HL-60 (cell line): ENCODE measurements at places on chromosomes 16 and 17.
A peak's percentile ranks its signal among the peaks of the same experiment; 100 is the strongest.

GRCh38 chr16:87564524-87564778 lies 37.9 kb upstream of the JPH3 start:
- DNase-seq = no peak

- DNase-seq = no peak
Measured at GRCh38 chr16:55323637-55324271, at the start of gene IRX6. Gene IRX6 (plus strand): TSS chr16:55324203. CDS start chr16:55325092, 889 bp downstream.

- DNase-seq = no peak
Measured at GRCh38 chr16:57730771-57731730, 4.5 kb upstream of the KATNB1 start.

DNA sequence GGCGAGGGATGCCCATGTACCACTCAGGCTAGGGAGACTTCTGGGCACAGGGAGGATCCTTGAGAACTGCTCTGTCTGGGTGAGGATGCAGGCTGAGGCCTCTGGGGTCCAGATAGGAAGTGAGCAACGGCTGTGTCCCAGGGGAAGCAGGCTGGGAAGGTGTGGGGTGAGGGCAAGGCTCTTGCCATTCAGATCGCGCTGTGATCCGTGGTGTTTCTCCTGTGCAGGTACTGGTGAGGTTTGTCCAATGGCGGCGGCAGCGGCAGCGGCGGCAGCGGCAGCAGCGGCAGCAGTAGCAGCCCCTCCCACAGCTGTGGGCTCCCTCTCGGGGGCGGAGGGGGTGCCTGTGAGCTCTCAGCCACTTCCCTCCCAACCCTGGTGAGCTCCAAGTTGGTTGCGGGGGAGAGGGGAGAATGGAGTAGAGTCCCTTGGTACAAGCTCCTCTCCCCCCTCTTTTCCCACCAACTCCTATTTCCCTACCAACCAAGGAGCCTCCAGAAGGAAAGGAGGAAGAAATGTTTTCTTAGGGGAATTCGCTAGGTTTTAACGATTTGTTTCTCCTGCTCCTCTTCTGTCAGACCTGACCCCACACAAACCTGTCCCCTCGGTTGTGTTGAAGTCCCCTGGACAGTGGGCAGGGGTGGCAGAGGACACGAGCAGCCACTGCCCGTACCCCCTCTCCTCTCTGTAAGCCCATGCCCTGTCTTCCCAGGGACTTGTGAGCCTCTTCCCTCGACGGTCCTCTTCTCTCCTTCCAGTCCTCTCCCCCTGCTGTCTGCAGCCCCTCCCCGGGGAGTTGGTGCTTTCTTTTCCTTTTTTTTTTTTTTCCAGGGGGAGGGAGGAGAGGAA lies 1.9 kb upstream of the PRRT2 start:
- peak; percentile 64 for DNase-seq

GRCh38 chr17:40909755-40910154 lies 24.7 kb upstream of the KRT20 start:
- DNase-seq = no peak

DNA sequence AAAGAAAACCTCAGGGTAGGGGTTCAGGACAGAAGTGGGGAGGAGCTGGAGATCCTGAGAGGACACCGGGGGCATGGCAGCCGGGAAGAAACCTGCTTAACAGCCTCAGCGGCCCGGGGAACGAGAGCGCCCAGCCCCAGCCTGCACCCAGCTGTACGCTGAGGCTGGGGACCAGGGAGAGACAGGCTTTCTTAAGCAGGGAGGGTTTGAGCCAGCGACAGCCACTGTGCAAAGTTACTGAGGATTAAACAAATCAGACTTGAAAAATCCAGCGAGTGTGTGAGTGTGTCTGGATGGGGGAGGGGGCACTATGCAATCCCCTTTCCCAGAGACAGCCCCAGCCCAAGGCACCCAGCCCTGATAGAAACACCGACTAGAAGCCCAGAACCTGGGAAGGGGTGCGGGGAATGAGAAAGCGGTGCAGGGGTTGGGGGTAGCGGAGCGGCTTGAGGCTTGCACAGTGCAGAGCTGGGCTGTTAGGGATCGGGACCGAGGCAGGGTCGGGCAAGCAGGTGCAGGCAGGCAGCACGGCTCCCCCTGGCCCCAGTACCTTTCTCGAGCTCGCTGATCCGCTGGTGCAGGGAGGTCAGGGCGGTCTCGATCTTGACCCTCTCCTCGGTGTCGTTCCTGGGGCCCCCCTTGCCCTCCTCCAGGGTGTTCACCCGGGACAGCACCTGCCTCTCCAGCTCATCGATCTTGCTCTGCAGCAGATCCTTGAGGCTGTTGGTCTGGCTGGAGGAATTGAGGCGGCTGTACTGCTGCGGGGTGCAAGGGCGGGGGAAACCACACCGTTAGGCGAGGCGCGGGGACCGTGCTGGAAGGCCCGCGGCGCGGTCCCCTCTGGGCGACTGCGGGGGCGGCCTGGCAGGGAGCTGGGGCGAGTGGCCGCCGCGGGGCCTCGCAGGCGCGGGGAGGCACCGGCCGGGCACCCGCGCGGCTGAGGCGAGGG lies 1.2 kb downstream of the NPTX1 start:
- no peak for DNase-seq

- no peak for DNase-seq
Measured at GRCh38 chr16:87219287-87219909, 97.8 kb downstream of the C16orf95 start.

- DNase-seq = peak; percentile 8
Measured at GRCh38 chr16:54050459-54051210, 236.0 kb downstream of the IRX3 start.

DNA sequence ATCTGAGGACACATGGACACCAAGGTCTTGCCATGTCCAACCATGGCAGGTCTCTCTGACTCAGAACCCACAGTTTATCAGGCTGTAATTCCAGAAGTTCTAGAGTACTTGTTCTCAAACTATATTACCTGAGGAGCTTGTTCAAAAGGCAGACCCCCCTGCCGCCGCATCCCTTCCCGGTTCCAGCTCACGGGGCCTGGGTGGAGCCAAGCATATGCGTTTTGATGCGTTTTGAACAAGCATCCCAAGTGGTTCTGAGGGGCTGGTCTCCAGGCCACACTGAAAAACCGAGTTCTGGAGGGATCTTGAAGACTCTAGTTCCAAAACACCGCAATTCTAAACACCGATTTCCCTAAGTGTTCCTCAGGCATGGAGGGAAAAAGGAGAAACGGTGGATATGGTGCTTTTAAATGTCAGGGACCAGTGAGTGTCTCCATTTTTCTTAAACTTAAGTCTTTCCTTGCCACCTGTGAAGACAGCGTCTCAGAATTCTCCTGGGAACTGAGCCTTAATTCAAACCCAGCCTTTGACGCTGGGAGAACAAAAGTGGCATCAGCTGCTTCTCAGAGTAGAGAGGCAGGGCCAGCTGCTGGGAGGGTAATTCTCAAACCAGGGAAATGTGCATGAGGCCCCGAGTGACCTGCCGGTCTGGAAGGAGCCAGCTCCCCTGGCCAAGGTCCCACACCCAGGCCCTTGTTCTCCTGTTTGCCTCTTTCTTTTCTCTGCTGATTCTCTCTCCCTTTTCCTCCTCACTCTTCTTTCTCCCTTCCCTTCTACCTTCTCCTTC lies 84.4 kb upstream of the PLCG2 start:
- no peak for DNase-seq

GRCh38 chr17:64097196-64097936 lies 32.6 kb downstream of the ERN1 start:
- no peak for DNase-seq

- no peak for DNase-seq
Measured at GRCh38 chr16:57091200-57091974, 996 bp upstream of the CPNE2 start.

DNA sequence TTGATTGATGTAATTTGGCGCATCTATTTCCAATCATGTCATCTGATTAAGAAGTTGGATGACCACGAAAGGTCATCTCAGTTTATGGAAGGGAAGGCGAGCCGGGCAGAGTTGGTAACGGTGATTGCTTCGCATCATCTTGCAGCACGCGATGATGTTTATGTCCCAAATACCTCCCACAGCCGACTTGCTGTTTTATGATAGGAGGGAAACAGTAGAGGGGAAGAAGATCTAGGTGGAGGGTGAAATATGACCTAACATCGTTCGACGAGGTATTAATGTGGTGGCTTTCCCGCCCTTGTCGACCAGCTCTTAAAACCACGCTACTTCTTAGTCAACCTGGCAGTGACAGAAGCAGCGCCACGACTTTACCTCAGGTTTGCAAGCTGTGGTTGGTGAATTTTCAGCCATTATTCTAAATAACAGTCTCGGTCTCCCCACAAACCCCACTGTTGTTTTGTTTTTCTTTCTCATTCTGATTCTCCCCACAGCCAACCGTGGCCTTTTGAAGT lies 805 bp upstream of the TANC2 start:
- no peak for DNase-seq

- no peak for DNase-seq
Measured at GRCh38 chr16:2026461-2027023, at the start of gene NHERF2. Gene NHERF2 (plus strand): TSS chr16:2026902. CDS start chr16:2027006, 104 bp downstream.

DNA sequence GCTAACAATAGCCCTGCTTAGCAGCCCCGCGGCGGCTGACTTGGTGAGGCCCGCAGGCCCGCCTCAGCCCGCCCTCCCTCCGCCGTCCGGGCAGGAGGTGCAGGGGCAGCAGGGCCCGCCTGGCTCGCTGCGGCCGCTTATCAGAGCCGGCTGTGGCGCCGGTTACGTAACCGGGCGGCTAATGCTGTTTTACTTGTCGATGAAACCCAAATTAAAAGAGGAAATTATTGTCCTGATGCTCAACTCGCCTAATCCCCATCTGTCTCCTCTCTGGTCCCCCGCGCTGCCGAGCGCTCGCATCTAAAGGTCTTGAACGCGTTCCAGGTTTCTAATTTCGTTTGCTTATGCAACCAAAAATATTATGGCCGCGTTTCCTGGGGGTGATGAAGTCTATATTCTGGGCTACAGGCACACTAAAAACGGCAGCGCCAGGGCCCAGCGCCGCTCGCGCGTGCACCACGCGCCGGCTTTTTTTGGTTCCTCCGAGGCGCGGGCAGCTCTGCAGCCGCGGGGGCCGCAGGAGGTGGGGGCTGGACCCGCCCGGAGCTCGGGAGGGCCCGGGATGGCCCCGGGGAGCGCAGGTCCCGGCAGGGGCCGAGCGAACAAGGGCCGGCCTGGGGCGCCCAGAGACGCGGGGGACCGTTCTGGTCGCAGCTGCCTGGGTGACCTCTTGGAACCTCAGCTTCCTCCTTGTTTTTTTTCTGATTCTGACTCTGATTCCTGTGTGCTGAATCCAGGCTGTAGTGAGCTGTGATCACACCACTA lies 65.2 kb upstream of the TOB1 start:
- DNase-seq = peak; percentile 91

GRCh38 chr16:67150047-67150832 lies 558 bp downstream of the B3GNT9 start:
- no peak for DNase-seq

DNA sequence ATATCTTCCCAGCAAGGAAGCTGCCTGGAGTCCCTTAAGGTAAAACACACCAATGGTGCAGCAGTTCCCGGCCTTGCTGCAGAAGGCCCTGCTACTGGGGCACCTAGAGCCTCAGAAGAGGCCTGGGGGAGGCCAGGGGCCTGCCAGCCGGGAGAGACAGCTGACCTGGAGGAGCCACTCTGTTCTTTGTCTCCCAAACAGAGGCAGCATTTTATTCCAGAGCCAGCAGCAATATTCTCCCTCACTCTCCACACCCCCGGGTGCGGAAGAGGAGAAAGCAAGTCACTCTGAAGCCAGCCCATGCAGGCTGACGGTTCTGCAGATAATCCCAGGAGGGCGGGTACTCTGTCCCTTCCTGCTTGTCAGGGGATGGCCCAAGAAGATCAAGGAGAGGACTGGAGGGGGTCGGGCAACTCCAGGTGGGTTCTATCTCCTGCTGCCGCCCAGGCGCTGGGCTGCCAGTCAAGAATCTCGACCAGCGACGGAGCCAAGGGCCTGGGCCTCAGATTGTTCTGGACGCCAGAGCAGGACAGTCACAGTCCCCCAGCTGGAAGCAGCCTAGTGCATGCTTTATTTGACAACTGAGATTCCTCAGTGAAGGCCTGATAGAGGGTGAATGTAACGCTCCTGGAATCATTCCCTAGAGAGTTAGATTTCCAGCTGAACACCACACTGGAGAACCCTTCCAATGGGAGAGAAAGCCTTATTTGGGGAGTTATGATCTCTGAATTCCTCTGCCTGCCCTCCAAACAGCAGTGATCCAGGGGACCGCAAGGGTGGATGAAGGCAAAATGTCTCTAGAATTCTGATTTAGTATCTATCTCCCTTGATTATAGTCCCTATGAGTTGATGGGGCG lies 1.1 kb upstream of the KIFC3 start:
- DNase-seq = no peak

- no peak for DNase-seq
Measured at GRCh38 chr17:72171703-72172667, 51.2 kb downstream of the SOX9 start.

DNA sequence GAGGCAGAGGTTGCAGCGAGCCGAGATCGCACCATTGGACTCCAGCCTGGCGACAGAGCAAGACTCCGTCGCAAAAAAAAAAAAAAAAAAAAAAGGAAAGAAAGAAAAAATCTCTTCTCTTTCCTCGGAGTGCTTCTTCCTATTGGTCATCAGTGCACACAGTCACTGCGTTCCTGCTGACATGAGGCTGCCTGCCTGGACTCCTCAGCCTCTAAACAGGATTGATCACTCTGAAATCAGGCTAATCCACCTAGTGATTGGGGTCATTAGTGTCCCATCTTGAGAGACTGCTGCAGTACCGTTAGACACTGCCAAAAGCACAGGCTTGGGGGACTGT lies 30.8 kb downstream of the PLCD3 start:
- no peak for DNase-seq

DNA sequence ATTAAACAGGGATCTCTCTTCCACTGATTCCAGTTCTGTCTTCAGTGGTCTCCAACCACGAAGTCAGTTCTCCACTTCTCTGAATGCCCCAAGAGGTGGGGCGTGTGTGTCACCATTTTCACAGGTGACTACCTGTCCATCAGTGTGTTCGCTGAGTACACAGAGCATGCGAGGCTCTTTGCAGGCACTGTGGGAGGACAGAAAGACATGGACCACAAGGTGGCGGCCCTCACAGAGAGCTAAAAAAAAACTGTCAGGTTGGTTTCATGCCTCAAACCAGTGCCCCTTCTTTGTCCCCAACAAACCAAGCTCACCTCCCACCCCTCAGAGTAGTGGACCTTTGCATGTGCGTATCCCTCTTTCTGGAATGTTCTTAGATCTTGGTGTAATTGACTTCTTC lies 13.8 kb downstream of the EMP2 start:
- no peak for DNase-seq

DNA sequence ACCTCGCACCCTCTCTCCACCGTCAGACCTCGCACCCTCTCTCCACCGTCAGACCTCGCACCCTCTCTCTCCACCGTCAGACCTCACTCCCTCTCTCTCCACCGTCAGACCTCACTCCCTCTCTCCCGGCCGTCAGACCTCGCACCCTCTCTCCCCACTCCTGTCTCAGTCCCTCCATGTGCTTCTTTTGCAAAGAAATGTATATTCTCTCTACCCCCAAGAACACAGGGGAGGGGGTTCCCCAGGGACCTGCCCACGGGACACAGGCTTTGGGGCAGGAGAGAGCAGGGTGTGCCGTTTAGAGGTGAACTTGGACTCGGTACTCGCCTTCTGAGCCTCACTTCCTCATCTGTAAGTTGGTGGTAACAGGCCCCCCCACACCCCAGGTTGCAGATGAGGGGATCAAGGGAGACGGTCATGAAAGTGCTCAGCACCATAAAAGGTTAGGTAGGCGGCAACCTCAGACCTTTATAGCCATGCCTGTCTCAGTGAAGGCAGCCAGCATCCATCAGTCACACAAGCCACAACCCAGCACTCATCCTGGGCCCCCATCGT lies 63.7 kb downstream of the RPH3AL start:
- no peak for DNase-seq
